ENCODE measurements at places on chromosomes 7 and 10.

GRCh38 chr10:47319784-47320183, 2.5 kb upstream of the GDF2 start:
- no peak for DNase-seq

GRCh38 chr10:1170867-1171180, 114.6 kb downstream of the WDR37 start:
- no peak for DNase-seq

- DNase-seq: peak; percentile 52
Observed at GRCh38 chr10:68900427-68901104, 549 bp upstream of the DDX50 start.

DNA sequence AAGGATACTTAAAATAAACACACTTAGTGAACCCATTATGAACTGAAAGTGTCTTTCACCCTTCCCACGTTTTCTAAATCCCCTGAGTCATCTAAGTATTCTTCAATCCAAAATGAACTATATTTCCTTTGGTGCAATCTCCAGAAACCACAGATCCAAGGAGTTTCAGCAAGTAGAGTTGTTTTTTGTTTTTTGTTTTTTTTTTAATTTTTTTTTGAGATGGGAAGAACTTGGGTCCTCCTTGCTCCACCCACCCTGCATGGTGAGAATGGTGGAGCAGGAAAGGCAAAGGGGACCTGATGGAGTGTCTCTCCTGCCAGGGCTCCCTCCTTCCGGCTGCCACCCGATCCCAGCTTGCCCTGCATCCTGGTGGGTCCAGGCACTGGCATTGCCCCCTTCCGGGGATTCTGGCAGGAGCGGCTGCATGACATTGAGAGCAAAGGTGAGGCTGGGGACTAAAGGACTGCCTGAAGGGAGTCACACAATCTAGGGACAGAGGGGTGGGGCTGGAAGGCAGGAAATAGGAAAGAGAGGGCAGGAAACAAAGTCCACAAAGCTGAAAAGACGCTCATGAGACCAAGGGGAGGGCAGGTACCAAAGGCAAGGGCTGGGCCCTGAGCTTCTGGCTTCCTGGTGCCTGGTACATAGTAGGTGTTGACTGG, 12.1 kb downstream of the ATG9B start:
- DNase-seq: no peak

DNA sequence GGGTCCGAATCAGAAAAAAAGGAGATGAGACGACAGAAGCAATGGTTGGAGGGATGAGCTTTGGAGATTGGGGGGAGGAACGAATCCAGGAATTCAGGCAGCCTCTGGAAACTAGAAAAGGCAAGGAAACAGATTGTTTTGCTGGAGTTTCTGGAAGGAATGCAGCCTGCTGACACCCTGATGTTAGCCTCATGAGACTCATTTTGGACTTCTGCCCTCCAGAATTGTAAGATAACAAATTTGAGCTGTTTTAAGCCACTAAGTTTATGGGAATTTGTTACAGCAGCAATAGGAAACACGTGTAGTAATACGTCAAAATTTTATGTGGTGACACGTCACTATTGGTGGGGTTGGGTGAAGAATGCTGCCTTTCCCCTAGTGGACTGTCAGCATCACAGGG, 25.6 kb upstream of the NPS start:
- no peak for DNase-seq
